ENCODE measurements at places on chromosomes 2 and 18.

GRCh38 chr2:231425291-231425810 is 29.8 kb downstream of the B3GNT7 start:
- DNase-seq = no peak

DNA sequence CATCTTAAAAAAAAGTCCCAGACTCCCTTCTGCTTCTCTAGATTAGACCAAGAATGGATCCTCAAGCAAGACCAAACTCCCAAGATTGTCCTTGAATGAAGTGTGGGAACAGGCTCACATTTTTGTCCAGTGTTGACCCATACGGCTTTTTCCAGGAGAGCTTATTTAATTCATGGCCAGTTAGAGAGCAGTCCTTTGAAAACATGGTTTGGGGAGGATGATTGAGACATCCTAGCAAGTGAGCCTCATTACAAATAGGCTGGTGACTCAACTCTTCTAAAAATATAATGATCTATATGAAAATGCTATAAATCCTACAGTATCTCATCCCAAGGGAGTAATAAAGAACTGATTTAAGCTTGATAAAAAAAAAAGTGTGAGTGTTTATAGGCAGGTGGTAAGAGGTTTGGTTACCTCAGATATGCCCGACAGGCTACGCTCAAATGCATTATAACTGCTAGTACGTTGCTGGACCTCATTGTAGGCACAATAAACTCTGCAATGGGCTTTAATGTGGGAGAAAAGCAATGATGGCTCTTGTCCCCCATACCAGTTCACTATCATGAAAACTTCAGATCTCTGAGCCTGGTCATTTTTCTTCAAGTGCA is 17.0 kb downstream of the ANKRD29 start:
- DNase-seq = no peak

DNA sequence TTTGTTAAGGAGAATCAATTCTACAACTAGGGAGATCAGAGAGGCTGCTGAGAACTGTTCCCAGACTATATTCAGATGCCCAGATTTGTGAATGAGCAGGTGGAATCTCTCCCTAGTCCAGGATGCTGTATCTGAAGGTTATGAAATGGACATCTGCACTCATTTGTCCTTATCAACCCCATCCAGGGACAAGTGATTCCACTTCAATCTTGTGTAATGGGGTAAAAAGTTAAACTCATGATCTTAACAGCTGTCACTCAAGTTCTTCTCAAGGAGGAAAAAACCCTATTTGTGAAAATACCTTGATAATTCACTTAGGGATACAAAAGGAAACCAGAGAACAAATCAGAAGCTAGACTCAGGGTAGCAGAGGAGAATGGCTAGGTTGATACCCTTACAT is 144.8 kb downstream of the PLCL1 start:
- DNase-seq = no peak

GRCh38 chr2:57570961-57571360 is 475.6 kb upstream of the VRK2 start:
- DNase-seq = no peak

- no peak for DNase-seq
These were observed 75.2 kb downstream of the ACVR1 start for GRCh38 chr2:157800838-157801495.

GRCh38 chr2:232418466-232419244 is 12.0 kb downstream of the ALPG start:
- no peak for DNase-seq

- no peak for DNase-seq
These were observed 60.1 kb upstream of the LRRTM1 start for GRCh38 chr2:80364524-80365212.

DNA sequence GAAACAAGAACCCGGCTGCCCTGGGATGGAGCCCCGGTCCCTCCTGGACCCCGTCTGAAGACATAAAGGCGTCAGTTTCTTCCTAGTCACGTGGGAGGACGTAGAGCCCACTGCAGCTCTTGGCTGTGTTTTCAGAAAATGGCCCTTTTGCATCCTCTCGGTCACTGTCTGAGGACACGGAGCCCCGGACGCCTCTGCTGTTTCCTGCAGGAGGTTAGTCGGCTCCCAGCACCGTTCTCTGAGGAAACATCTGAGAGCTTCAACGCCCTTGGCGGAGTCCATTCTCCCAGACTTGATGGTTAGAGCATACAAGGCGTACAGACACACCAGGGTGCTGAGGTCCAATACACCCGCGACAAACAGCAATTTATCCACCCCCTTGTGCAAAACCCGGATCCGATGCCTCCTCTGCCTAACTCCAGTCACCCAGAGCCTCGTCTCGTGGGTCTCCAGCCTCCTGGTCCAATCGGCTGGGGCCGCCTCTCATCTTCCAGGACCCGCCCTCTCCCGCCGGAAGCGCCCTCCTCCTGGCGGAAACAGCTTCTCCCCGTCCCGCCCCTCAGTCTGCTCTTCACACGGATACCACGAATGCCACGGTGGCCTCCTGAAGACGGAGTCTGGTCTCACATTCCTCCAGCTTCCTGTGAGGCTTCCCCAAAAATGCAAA is 119.4 kb downstream of the TMEM18 start:
- DNase-seq = no peak

- DNase-seq = no peak
These were observed 43.9 kb upstream of the RAB11FIP5 start for GRCh38 chr2:73156539-73157124.

GRCh38 chr2:193382583-193382982 is 1187.8 kb upstream of the TMEFF2 start:
- DNase-seq = no peak

DNA sequence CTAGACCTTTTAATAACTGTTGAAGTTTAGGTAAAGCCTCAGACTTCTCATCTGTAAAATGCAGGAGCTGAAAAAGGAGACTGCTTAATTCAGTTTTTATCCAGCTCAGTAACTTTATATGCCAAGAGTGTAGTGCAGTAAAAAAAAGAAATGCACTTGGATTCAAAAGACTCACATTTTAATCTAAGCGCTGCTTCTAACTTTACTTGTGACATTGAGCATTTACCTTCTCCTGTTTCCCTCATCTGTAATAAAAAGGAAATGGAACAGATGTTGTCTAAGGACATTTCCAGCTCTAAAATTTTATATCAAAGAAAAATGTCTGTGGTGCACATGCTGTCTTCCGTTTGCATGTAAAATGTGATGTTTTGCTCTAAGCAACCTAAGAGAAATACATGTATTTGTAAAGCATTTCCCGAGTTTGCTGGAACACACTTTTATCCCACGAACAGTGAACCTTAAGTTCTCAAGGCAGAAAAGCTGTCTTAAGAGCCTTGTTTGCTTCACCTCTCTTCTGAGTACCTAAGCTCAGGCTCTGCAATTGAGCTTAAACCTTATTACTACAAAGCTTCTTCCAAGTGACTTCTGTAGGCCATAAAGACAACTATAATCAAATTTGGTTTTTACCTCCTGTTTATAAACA is 24.2 kb upstream of the TANK start:
- DNase-seq = no peak

DNA sequence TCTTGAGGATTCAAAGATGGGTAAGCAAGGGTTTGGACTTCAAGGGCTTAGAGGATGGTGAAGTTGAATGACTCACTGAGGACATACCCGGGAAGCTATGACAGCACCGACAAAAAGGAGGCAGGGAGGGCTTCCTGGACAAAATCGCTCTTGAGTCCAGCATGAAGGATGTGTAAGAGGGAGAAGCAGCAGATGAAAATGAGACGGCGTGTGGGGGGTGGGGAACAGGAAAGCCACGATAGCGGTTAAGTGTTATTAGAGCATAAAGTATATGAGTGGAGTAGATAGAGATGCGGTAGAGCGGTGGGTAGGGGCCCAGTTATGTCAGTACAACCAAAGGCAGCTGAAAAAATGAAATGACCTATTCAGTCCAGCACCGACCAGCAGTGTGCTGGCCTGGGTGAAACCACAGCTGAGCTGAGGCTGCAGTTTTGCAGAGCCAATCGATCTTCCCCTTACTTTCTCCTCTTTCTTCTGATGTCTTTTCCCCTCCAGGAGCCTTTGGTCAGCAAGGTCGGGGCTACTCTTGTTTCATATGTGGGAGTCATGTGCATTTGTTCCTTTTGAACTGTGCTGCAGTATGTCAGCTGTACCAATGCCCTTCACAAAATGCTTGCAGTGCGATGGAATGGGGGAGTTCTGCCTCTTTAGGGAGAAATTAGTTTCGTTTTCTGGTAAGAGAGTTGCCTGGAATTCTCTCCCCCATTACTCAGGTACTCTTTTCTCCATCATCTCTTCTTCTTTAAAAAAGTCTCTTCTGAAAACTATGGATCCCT is 2.0 kb upstream of the THUMPD2 start:
- DNase-seq = no peak

- no peak for DNase-seq
These were observed 146.6 kb downstream of the ZNF516 start for GRCh38 chr18:76348267-76349066.

- DNase-seq = no peak
These were observed 40.3 kb downstream of the SOWAHC start for GRCh38 chr2:109654326-109655050.

DNA sequence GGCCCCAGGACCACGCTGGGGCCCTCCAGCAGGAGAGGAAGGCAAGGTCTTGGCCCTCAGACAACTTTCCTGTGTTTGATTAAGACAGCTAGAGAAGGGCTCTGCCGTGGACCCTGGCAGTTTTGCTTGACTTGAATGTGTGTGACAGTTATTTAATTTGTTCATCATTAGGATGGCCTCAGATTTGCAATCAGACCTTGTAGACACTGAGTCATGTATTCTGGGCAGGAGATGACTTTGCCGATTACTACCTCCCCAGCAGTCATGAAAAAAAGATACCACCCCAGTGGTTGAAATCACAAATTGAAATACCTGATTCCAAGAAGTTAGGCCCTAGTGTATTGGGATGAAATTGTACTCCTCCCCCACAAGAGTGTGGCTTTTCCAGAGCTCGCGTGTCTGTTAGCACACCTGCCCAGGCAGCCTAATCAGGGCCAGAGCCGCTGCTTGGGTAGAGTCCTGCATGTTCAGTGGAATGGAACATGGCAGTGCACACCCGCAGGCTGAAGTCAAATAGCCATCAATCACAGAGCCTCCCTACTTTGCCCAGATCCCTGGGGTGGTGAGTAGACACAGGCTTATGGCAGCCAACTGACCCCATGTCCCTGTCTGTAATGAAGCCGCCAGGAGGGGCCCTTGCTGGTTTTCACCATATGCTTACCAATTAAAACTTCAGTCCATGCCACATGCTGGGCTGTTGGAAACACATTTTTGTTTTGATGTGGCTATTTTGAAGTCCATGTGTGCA is 122.5 kb downstream of the TPGS2 start:
- DNase-seq = no peak

GRCh38 chr2:231429901-231430300 is 34.4 kb downstream of the NCL start:
- no peak for DNase-seq

DNA sequence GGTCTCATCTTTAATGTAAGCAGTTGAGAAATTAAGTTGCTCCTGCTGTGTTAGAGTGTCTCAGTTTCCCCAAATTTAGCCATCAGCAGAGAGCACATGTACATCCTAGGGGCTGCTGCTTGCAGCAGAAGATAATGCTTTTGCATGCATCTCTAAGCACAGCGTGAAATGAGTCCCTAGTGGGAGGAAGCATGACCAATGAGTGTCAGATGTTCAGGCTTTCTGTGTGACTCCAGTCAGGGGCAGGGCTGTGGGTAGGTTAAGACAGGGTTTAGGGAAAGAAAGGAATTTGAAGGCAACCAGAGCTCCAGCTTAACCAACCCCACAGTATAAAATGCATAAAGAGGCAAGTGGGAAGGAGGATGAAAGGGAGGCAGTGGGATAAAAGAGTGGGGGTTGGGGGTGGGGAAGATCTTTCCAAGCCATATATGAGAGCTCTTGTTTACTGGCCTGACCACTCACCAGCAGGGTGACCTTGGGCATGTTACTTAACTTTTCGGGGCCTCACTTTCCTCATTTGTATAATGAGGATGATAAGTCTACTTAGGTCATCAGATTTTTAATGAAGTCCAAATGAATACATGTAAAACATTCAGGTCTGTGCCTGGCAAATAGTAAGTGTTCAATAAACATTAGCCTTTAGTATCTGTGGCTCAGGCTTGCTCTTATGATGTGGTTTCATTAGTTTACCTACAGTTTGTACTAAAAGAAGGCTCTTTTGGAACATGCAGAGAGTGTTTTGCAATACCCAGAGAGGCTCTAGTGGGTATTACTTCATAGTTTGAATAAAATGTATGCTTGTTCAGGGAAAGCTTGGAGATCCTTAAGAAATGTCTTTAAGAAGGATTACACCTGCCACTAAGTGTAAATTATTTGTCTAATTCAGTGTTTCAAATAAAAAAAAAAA is 42.7 kb upstream of the PELI1 start:
- DNase-seq = no peak

DNA sequence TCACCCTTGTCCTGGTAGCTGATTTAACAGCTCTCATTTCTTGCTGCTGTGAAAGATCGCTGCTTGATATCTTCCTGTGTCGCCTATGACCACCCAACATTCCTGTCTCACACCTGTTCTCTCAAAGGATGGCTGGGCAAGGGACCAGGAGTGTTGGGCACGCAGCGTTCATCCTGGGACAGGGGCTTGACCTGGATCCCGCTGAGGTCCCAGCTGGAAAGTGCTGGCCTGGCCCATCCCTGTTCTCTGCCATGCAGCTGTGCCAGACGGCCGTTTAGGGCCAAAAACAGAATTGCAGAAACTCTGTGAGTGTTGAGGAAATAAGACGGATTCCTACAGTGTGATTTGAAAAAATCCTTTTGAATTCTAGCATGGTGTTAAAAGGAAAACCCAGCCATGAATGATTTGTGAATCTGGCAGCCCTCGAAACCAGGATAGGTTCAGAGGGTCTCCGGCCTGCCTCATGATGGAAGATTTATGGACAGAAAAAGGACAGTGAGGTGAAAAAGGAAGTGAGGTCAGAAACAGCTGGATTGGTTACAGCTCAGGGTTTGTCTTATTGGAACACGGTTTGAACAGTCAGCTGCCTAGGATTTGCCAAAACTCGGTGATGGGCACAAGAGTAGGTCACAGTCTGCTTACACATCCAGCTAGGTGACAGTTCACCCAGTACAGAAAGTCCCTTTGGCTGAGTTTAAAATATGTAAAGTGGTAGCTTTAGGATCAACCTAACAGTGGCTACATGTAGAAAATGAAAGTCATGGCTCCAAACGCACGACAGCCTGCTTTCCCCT is 164.8 kb downstream of the DCDC2C start:
- DNase-seq = no peak

DNA sequence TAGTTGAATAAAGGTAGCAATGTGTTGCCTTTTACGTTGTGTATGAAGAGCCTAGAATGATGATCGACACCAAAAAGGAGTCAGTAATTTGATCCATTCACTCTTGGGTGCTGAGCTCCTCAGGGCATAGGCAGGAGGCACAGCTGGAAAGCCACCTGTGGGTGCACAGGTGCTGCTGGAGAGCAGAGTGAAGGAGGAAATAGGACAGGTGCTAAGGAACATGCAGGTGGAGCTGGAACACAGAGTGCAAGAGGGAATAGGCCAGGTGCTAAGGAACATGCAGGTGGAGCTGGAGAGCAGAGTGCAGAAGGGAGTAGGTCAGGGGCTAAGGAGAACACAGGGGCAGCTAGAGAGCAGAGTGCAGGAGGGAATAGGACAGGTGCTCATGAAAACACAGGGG is 86.1 kb downstream of the SH3YL1 start:
- DNase-seq = no peak

DNA sequence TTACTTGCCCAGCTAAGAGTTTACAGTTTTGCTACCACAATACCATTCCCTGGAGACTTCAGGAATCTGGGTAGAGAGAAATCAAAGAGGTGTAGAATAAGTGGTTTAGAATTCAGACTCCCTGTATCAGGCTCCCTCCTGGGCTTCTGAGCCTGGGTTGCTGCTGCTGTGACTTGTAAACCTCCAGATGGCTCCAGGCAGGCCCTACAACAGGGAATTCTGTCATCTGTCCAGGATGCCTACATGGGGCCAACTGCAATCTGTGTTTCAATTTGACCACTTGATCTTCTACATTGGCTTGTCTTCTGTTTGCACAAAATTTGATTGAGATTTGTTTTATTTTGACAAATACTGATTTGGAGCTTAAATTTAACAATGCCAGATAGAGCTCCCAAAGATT is 183.9 kb downstream of the RAD51AP2 start:
- DNase-seq = no peak

Measured in activated CD4-positive, CD25-positive, alpha-beta regulatory T cell treated with anti-CD3 and anti-CD28 coated beads, Interleukin-2, amount 50 U/mL, for 72 hours (primary cell).